ENCODE measurements at places on chromosomes 11 and 22.

GRCh38 chr22:27205492-27206373, 548.3 kb downstream of the MIAT start:
- DNase-seq: no peak

- no peak for DNase-seq
Measured at GRCh38 chr11:11243590-11244469, 109.2 kb downstream of the CSNK2A3 start.

GRCh38 chr22:30439836-30440235, 14.3 kb downstream of the MTFP1 start:
- DNase-seq: no peak

DNA sequence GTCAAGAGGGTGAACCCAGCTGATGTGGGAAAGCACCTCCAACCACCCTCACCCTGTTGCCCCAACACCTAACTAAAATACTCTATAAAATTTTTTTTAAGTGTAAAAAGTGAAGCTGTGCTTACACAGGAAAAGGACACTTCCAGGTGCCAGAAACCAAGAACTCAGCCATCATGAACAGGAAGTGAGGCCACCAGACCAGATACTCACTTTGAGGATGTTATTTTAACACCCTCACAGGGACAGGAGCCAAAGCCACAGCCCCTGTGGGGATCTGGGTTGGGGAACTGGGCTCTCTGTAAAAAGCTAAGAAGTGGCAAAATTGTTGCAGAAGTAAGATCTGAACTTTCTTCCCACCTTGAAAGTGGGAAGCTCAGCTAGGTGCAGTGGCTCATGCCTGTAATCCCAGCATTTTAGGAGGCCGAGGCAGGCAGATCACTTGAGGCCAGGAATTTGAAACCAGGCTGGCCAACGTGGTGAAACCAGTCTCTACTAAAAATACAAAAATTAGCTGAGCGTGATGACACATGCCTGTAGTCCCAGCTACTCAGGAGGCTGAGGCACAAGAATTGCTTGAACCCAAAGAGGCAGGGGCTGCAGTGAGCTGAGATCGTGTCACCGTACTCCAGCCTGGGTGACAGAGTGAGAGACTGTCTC, 3.8 kb downstream of the RSPH14 start:
- no peak for DNase-seq

- DNase-seq: no peak
Measured at GRCh38 chr11:44604171-44604581, 38.7 kb downstream of the CD82 start.

- DNase-seq: peak; percentile 59
Measured at GRCh38 chr11:36186340-36187175, 102.7 kb downstream of the COMMD9 start.

DNA sequence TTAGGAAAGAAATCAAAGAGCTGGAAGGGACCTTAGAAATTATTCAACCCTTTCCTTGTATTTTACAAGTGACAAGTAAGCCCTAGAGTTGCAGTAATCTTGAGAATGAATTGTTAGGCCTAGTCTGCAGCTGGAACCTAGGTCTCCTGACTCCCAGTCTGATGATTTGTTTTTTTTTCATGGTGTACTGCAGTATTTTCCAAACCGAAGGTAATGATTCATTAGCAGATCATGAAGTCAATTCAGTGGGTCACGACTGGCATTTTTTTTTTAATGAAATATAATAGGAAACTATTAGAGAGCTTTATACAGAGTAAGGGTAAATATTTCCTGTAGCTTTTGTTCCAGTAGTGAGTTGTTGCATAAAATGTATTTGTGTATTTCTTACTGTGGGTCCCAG, 42.8 kb downstream of the EXT2 start:
- DNase-seq: no peak

GRCh38 chr11:35683728-35684339, 21.3 kb downstream of the TRIM44 start:
- no peak for DNase-seq

DNA sequence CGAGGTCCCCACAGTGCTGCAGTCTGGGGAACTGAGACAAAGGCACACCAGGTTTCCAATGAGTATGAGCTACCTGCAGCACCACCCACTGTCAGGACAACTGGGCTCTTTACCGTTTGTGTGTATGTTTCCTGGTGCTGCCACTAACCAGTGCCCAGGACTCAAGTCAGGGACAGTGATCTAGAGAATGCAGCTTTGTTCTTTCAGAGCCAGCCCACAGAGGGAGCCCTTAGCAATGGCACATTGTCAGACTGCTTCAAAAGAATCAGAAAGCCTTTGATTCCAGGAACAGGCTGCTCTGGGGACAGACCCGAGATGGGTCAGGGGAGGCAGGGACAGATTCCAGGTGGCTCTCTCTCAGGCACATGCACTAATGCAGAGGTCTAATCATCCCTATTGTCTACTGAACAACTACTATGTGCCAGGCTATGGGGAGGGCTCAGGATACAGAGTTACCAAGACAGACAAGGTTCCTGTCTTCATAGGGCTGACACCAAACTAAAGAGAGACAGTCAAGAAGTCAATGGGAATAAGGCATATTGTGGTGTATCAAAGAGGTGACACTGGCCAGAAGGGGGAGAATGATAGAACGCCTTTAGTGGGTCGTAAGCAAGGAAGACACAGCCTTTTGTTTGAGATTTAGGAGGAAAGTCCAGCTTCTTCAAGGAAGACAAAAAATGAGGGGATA, 103.7 kb downstream of the VPREB1 start:
- no peak for DNase-seq

DNA sequence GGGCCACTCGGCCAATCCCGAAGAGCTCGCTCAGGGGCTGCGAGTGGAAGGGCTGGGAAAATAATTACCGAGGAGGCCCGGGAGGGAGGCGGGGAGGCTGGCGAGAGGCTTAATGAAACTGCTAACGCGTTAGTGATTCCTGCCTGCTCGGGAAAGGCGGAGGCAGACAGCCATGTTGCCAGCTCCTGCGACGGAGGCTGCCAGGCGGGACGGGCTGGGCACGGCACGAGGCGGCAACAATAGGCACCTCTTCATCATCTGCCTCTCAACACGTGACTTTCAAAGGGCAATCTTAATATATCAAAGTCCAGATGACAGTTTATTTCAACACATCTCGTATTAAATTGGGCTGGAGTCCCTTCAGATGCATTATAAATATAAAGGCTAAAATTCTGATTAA, 68.0 kb upstream of the TCF20 start:
- no peak for DNase-seq

GRCh38 chr11:7473717-7474116, 11.6 kb upstream of the OLFML1 start:
- DNase-seq: no peak

GRCh38 chr11:111886844-111887243, 7.5 kb downstream of the CFAP68 start:
- no peak for DNase-seq

- DNase-seq: no peak
Measured at GRCh38 chr11:102316346-102316904, 859 bp upstream of the BIRC3 start.

DNA sequence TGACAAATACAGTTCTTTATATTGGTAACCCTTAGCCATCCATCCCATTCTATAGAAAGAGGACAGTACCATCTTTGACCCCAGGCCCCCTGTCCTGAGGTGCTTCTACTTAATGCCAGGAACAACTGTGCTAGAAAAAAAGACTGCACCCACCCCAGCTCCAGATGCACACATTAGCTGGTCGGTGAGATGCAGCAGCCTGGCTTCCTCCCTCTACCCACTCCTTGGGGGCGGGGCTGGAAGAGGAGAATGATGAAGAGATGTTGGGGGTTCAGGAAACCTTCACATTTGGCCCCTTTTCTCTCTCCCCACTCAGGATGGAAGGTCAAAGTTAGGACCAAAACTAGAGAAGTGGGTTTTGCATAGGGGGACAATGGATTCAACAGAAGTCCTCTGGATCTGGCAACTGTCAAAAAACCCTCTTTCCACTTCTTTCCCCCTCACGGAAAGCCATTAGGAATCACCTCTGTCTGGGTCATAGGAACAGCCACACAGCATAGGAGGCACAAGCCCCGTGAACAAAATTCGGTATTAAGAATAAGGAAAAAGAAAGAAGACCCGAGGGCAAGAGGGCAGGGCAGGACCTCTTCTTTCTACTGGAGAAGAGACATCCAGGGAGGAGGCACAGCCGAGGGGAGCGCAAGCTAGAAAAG, 755 bp downstream of the NRIP3 start:
- no peak for DNase-seq

GRCh38 chr22:40406063-40406890, 35.9 kb downstream of the SGSM3 start:
- DNase-seq: no peak

- no peak for DNase-seq
Measured at GRCh38 chr11:100965346-100965745, 164.3 kb downstream of the PGR start.

DNA sequence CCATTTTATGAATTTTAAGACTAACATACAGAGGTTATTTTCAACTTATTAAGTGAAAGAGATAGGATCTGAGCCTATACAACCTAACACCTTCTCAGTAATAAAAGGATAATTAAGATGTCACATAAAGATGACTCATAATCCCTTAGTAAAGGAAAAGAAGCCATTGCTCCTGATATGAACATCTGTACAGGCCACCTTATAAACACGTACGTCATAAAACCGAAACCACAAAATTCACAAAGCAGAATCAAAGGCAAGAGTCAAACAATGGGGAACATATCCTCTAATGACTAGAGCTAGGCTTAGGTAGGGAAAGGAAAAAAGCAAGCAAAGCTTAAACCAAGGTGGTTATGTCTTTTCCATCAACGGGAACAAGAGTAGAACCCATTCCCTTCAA, 103.5 kb downstream of the KCNA4 start:
- no peak for DNase-seq

DNA sequence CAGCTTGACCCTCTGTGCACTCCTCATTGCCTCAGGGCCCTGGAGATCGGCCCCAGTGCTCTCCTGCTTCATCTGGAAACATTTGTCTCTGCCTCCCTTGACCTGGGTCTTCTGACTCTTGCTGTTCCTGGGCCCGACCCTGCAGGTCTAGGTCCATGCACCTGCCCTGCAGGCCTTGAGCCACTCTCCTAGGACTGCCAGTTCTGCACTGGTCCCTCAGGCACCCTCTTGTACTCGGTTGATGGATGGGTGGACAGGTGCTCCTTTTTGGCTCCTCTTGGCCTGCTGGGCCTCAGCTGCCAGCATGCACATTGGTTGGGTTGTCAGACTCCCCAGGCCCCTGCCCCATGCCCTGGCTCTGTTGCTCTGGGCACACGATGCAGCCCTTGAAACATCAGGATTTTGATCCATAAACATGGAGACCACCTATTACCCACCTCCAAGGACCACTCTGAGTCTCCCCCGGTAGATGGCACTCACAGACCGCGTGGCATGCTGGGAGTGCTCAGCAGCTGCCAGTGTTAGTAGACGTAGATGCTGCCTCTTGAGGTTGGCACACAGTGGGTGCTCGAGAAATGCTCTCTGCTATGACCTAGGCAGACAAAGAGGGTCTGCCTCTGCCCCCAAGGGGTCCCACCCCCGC, 20.2 kb upstream of the ACR start:
- DNase-seq: no peak

DNA sequence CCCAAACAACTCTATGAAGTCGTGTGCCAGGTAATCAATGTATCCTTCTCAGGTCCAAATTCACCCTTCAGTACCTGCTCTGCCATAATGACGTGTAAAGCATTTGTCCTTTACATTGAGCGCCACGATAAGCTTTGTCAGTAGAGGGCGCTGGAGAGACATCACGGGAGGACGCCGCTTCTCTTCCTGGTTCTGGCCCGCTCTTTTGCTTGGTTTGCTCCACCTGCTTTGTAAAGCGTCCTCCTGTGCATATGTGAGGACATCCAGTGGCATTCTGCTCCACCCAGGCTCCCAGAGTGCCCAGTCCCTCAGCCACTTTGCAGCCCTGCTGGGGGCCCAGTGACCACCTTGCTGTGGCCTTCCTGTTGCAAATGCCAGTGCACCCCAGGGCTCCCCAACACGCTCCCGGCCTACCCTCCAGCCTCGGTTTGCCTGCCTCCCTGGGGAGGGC, 61.1 kb downstream of the WT1 start:
- DNase-seq: no peak

DNA sequence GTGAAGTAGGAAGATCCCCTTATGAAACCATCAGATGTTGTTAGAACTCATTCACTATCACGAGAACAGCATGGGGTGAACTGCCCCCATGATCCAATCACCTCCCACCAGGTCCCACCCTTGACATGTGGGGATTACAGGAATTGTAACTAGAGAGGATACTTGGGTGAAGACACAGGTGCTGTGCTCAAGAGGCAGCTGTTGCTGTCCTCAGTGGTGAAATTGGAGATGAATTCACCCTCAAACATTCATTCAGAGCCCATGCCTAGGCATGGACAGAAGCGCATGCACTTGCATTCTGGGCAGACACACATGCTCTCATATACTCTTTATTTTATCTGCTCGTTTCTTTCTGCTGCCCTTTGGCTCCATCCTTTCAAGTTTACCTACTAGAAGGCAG, 385.0 kb downstream of the INSC start:
- no peak for DNase-seq
